Stimulated activated effector memory CD8-positive, alpha-beta T cell treated with anti-CD3 and anti-CD28 coated beads, Interleukin-12 subunit alpha, Interleukin-12 subunit beta, amount 100 ng/mL, for 72 hours (primary cell): ENCODE measurements at places on chromosomes 4 and X.

- DNase-seq = no peak
Observed at GRCh38 chr4:102493794-102494193, 7.4 kb upstream of the NFKB1 start.

GRCh38 chr4:53191997-53192396 lies 173.9 kb downstream of the SCFD2 start:
- DNase-seq = no peak

DNA sequence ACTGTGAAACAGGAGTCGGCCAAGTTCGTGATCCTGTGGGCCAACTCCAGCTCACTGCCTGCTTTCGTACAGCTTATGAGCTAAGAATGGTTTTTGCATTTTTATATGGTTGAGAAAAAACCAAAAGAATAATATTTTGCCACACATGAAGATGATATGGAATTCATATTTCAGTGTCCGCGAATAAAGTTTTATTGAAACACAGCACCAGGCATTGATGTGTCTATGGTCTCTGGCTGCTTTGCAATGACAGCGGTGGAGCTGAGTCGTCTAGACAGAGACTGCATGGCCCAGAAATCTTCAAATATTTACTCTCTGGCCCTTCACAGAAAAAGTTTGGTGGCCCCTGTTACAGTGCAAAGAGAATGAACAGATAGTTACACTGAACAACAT lies 20.2 kb downstream of the CLCN4 start:
- DNase-seq = no peak

- no peak for DNase-seq
Observed at GRCh38 chr4:158895797-158896576, 127.2 kb downstream of the FNIP2 start.

GRCh38 chr4:160563552-160564282 lies 1460.8 kb downstream of the RAPGEF2 start:
- no peak for DNase-seq

GRCh38 chrX:12987900-12988594 lies 13.1 kb downstream of the TMSB4X start:
- DNase-seq = no peak

- no peak for DNase-seq
Observed at GRCh38 chr4:119810001-119810400, 181.4 kb upstream of the PDE5A start.

GRCh38 chrX:8323356-8323755 lies 141.3 kb upstream of the VCX3B start:
- DNase-seq = no peak

GRCh38 chrX:24231131-24231540 lies 81.6 kb downstream of the ZFX start:
- no peak for DNase-seq

- no peak for DNase-seq
Observed at GRCh38 chr4:121980643-121981042, 28.8 kb upstream of the TRPC3 start.

- no peak for DNase-seq
Observed at GRCh38 chr4:10569491-10569890, 112.3 kb upstream of the ZNF518B start.

GRCh38 chr4:88276952-88277710 lies 7.2 kb downstream of the PPM1K start:
- DNase-seq = no peak

GRCh38 chrX:4182408-4182806 lies 469.0 kb upstream of the PRKX start:
- no peak for DNase-seq

DNA sequence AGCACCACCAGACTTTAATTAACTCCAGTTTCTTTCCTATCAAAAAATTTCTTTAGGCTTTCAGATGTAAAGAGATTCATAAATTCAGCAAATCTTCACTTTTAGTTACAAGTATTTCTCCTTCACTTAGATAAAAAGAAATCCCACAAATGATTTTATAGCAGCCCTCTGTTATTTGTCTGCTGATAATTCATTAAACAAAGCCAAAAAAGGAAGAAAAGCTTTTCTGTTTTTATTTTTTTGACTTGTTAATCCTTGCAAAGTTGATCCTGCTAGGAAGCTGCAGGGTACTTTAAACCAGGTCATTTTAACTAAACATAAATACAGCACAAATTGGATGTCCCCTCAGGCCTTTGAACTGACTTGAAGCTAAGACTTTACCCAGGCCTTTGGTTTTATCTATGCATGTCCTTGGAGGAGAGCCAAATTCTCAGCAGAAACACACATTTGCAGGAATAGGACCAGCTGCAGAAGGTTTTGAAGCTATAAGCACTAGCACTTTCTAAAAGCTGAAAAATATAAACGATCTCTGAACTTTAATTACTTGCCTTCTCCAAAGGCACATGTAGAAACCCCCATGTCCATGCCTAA lies 57.5 kb downstream of the PCDH18 start:
- no peak for DNase-seq

- DNase-seq = no peak
Observed at GRCh38 chr4:174317531-174317930, 33.8 kb downstream of the CEP44 start.

- DNase-seq = no peak
Observed at GRCh38 chr4:73707918-73708577, 32.3 kb upstream of the CXCL8 start.

DNA sequence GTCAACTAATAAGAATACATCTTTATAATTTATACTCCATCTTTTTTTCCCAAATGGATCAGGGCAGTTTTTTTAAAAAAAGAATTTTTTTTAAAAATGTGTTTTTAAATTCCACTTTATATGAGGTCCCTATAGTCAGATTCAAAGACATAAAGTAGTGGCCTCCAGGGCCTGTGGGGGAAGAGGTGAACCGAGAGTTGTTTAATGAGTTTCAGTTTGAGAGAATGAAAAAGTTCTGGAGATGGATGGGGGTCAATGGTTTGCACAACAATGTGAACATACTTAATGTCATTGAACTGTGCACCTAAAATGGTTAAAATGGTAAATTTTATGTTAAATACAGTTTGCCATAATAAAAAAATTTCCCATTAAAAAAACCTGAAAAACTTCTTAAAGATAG lies 53.8 kb downstream of the ZNF827 start:
- DNase-seq = no peak

DNA sequence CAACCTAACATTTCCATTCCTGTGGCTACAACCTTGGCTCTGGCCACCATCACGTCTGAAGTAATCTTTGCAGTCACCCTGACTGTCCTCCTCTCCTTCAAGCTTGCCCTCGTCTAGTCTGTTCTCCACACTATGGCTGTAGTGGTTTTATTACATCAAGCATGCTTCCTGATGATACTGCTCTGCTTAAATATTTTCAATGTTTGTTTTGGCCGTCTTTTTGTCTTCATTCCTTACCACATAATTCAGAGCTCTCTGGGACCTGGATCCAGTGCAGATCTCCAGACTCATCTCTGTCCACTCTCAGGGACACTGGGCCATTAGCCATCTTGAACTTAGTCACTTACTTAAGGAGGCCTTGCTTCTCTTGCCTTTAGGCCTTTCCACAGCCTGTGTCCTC lies 27.7 kb upstream of the FREM3 start:
- DNase-seq = no peak

DNA sequence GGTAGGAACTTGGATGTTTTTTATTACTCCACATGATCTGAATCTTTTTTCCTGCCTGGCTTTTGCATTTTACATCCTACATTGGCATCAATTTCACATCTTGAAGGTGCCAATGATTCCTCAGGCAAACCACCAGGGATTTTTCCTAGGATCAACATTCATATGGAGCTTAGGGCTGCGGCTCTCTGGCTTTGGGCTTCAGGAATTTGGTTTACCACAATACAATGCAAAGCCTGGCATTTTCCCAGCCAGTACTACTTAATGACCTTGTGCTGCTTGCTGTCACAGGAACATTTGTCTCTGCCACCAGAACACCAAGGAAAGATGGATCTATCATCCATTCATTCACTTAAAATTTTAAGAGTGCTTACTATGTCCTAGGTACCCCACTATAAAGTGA lies 180.7 kb downstream of the PDGFC start:
- no peak for DNase-seq

DNA sequence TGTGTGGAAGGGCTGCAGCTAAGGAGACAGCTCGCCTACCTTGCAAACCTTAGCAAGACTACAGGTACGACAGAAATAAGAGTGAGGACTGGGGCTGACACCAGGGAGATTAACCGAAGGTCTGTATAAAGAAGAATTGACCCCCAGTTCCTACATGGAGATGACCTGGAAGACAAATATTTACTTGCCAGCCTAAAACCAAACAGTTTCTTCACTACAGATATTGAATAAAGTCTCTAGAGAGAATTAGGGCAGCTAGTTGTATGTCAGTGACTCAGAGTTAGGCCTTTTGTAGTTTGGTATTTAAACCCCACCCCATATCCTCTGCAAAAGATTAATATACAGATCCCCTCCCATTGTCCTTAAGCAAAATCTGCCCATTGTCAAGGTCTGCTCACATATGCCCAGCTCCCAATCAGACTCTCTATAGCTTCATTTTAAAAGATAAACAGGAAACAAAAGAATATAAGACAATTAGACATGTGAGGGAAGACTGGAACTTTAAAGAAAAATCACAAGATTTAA lies 28.1 kb upstream of the FRMPD3 start:
- no peak for DNase-seq

DNA sequence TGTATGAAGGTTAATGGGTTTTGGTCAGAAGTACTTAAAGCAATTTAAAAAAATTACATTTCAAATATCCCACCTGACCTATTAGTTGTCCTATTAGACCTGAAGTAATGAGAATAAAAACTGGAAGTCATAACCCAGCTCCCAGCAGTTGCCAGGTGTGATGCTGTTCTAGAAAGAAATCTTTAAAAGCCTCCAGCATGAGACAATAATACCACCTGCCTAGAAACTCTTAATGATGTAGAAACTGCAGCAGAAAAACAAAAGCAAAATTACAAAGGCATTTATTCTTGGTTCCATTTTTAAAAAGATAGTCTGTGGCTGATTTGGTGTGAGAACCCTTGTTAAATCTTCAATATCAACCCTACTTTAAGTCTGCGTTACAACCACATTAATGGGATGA lies 1137.7 kb upstream of the TENM3 start:
- DNase-seq = no peak

DNA sequence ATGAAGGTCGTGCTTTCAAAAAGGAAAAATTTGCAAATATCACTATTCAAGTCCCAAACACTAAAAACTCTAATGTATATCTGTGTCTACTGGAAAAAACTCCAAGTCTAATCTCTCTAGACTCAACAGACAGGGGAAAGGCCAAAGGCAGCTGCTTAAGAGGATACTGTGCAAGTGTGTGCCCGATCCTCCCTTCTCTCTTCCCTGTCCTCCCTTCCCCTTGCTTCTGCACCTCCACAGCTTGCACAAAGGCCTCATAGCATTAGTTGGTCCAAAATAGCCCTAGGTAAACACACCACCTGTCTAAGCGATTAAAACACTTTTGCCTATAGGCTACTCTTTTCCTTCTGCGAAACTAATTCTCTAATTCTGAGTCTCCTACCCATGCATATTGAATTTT lies 10.6 kb downstream of the C4orf54 start:
- DNase-seq = no peak

DNA sequence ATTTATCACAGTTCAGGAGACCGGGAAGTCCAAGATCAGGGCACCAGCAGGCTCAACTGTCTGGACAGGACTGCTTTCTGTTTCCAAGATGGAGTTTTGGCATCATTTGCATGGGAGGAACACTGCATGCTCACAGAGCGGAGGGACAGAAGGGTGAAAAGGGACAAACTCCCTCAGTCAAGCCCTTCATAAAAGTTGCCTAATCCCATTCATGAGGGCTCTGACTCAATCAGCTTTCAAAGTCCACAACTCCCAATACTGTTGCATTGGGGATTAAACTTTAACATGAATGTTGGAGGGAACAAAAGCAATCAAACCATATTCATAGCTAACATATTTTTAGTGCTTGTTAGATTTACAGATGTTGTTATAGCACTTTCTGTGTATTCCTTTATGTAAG lies 158.9 kb upstream of the MAD2L1 start:
- DNase-seq = no peak

DNA sequence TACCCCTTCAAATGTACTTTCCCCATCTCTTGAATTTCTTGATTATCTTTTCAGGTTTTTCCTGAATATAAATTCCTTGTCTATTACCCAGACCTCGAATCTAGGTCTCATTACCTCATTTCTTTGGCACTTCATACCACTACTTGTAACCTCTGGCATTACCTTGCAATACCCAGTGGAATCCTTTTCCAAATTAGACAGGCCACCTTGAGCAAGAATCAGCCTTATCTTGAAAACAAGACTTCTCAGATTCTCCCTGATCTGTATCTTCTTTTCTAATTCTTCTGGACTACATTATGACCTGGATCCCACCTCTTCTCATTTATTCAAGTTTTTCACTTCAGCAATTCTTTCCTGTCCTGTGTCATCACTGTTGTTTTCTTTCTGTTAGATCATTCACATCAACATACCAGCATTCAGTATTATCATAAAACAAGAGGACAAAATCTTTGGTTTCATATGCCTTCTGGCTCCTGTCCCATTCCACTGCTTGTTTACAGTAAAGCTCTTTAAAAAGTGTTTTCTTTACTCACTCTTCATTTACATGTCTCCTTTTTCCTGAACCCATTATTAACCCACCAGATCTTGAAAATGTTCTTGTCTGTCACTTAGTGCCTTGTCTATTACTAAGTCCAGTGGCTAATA lies 275.6 kb upstream of the HS3ST1 start:
- DNase-seq = no peak

DNA sequence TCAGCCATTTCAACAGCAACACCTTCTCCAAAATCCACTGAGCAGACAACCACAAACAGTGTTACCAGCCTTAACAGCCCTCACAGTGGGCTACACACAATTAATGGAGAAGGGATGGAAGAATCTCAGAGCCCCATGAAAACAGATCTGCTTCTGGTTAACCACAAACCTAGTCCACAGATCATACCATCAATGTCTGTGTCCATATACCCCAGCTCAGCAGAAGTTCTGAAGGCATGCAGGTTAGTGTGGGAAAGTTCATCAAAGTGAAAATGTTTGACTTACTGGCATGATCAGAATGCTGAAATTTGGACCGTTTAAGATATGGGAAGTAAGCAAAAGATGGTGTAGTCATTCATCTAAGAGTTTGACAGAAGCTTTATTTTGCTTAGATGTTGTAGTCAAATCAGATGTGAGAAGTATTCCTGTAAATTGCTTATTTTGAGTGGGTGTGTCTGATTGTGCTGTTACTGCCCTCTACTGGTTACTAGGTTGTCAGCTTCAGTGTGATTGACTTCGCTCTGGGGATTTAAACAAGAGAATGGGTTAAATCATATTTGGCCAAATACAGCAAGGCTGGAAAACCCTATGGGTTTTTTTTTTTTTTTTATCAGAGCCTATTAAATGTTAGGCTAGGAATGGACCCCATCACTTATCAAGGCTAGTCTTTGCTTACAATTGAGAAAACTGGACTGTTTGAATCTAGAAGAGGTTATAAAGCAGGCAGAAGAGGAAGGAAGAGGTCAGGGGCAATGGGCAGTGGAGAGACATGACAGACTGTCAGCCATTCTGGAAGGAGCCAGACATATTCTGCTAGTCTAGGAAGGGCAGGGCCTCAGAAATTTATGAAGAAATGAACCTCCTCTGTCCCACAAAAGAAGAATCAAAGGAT lies 130.3 kb downstream of the DIPK2B start:
- no peak for DNase-seq

GRCh38 chr4:157521906-157522305 lies 301.4 kb downstream of the GRIA2 start:
- DNase-seq = no peak

- no peak for DNase-seq
Observed at GRCh38 chr4:142960867-142961644, 115.0 kb upstream of the INPP4B start.

- DNase-seq = no peak
Observed at GRCh38 chrX:10831716-10832502, 211.5 kb upstream of the MID1 start.
